IPS DF 19.7 (cell line): ENCODE measurements at places on chromosomes 5 and 9.

- no peak for DNase-seq
These were observed 18.1 kb upstream of the WWC1 start for GRCh38 chr5:168273056-168273980.

- no peak for DNase-seq
These were observed 125.2 kb upstream of the KLF4 start for GRCh38 chr9:107614765-107615164.

DNA sequence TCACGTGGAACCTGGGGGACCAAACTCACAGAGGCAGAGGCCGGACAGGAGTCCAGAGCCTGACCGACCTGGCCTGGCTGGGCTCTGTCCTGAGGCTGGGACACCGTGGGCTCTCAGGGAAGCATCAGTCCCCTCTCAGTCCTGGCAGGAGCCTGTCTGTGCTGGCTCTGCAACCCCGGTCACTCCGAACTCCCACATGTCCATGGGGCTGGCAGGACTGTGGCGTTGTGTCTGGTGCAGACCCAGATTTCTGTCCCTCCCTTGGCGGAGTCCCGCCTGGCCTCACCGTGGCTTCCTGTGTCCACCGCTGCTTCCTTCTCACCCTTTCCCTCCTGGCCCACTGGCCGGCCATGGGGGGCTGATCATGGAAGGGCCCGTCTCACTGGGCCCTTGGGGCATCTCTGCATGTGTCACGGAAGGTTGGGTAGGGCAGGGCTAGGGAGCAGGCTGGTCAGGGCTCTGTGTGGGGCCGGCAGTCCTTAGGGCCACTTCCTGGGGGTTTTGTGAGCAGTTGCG, 68.8 kb downstream of the RXRA start:
- no peak for DNase-seq

DNA sequence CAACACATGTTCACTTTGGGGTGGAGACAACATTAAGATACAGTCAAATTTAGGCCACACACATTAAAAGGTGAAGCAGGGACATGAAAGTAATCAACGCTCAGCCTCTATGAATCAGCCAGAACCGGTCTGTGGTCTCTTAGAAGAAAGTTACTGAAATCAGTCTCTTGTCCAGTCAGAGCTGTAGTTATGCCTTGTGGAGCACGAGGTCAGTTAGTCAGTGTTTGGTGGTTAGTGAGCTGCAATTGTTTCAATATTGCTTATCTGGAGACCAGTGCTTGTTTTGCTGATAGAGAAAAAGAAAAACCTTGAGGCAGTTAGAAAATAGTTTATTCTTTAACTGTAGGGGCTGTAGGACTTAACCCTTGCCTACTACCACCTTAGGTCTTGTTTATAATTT, 157.8 kb upstream of the RASEF start:
- DNase-seq: no peak

DNA sequence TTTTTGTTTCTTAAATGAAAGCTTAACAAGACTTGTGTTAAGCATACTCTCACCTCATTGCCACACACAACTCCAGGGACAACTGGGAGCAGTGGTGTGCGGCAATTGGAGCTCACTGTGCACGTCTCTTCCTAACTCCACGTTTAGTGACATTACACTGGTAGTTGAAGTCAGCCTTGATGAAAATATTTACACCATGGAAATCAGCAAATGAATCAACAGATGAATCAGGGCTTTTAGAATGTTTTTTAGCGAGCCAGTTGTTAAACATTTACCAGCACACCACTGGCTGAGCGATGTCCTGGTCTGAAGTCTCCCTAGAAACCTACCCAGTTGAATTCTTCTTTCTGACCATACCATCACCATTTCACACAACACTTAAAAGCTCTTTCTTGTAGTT, 67.3 kb downstream of the KLHL3 start:
- DNase-seq: no peak

DNA sequence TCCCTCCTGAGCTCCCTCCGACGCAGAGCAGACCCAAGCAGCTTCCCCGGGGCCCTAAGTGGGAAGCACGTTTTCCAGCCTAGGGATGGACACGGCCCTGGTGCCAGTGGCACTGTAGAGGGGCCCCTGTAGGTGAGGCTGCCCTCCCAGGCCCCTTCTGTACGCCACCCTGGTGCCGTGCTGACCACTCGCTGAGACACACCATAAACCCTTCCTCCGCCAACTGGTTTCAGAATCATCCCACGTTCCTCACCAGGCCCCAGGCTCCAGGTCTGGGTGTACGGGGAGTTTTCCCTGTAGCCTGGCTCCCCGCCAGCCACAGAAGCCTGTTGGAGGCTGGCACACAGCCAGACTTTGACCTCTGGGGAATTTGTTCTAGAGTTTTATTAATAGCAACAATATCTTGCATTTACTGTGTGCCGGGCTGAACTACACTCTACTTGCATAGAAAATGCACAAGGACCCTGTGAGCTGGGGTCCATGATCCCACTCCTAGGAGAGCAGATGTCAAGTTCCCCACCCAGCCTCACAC, 18.2 kb upstream of the WDR38 start:
- DNase-seq: no peak

GRCh38 chr5:109485030-109485429, 75.3 kb upstream of the PJA2 start:
- no peak for DNase-seq
